Iris pigment epithelial cell (primary cell): ENCODE measurements at places on chromosomes 7 and 10.

DNA sequence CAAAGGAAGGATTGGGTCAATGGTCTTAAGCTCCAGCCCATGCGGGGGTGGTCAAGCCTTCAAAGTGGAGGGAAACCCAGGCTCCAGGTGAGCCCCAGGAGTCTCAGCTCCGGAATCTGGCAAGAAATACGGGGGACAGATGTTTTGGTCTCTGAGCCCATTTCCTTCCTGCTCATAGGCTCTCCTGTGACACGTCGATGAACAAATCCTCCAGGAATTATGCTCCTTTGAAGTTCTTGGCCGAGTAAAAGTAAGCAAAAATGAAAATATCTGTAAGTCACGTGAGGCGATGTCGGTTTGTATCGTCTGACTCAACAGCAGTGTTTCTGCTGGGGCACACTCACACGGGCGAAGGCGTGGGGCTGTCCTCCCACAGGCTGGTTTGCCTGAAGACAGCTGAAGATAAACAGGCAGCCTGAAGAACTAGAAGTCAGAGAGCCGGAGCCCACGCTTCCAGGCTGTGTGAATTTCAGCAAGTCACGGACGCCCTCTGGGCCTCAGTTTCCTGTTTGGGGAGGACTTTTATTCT lies 52.6 kb upstream of the SMNDC1 start:
- peak; percentile 96 for DNase-seq

DNA sequence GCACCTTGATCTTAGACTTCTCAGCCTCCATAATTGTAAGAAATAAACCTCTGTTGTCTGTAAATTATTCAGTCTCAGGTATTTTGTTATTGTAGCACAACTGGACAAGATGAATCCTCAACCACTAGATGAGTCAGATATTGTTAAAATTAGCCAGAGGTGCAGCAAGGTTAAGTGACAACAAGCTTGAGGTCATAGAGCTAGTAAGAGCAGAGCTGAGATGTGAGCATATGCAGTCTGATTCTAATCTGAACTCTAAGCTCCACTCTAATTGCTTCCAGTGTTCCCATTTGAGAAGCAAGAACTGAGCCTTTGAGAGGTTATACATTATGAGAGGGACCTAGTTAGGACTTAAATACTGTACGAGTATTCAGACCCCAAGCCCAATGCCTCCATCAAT lies 93.1 kb downstream of the FZD1 start:
- no peak for DNase-seq

GRCh38 chr10:129533281-129533680 lies 66.2 kb downstream of the MGMT start:
- no peak for DNase-seq

GRCh38 chr7:55245271-55245723 lies 119.8 kb upstream of the LANCL2 start:
- DNase-seq: peak; percentile 75

DNA sequence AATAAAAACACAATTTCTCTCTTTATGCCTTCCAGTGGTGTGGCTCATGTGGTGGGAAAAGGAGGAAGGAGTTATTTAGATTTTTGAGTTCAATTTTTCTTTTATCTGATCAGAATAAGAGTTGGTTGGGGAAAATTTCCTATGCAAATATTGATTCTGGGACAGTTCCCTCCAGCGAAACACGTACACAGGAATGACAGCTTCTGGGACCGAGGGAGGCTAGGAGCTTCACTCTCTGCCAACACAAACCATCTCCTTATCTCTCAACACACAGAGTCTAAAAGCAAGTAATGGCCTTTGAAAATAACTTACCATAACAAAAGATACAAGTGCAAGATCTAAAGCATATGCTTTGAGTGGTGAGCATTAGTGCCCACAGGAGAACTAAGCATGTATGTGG lies 122.7 kb downstream of the RAPGEF5 start:
- DNase-seq: no peak

- peak; percentile 97 for DNase-seq
Measured at GRCh38 chr10:88152728-88153133, 289.3 kb downstream of the PTEN start.

GRCh38 chr7:51067757-51068156 lies 248.9 kb downstream of the COBL start:
- DNase-seq: peak; percentile 73

DNA sequence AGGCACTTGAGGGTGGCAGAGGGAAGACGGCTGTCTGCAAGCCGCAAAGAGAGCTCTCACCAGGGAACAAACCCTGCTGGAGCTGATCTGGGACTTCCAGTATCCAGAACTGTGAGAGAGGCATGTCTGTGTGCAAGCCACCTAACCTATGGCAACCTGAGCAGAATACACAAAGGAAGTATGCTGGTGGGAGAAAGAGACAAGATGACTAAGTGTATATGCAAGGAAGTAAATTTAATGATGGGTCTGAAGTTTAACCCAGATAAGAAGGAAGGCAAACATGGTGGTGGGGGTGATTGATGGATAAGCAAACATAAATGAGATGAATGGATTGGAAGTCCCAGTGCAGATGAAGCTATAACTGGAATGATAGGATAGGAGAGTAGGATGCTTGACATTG lies 293.3 kb downstream of the TWIST1 start:
- DNase-seq: no peak

- DNase-seq: peak; percentile 49
Measured at GRCh38 chr10:50421026-50421719, 169.9 kb upstream of the ASAH2 start.
